ENCODE measurements at places on chromosomes 3 and 15. TPM values are rescaled to one million over a fixed set of nuclear protein-coding genes. Genes with fewer than 3 reads are reported as not detected.

DNA sequence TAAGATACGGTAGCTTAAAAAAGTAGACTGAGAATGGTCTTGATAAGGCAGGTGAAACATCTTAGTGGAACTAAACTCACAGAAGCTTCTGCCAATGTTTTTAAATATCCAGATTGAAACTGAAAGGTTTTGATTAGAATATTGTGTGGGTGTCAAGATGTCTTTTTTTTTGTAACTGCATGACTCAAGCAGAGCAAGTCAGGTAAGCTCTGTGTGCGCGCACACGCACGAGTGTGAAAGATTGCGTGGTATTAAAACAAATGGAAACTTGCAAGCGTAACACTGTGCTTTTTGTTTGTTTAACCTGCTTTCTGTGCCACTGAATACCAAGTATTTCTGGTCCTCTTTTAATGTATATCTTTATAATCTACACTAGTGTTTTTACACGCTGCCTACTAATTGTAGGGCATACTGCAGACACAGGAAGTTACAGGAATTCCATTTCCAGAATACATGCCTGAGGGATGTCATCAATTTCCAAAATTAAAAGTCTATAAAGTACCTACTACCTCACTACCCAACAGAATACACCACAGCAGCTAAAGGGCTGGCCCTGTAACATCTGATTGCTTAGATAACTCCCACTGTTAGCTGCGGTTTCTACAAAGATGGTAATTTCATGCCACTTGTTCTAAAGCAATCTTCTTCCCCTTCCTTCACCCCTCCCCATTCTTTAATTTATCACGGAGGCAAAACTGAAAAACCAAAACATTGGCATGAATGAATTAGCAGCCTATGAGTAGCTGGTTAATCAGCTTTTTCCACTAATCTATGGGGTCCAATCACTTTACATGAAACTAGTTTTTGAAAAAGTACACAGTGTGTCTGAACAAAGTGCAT, 472.8 kb downstream of the SHQ1 start:
- peaks cover 67% of the 10 kb centered on the region for H3K4me1 ChIP-seq
- no peaks in the 10 kb centered on the region for H3K27me3 ChIP-seq
- peak overlapping the region; percentile 63 for H3K4me3 ChIP-seq
- peaks cover 29% of the 10 kb centered on the region for H3K36me3 ChIP-seq

DNA sequence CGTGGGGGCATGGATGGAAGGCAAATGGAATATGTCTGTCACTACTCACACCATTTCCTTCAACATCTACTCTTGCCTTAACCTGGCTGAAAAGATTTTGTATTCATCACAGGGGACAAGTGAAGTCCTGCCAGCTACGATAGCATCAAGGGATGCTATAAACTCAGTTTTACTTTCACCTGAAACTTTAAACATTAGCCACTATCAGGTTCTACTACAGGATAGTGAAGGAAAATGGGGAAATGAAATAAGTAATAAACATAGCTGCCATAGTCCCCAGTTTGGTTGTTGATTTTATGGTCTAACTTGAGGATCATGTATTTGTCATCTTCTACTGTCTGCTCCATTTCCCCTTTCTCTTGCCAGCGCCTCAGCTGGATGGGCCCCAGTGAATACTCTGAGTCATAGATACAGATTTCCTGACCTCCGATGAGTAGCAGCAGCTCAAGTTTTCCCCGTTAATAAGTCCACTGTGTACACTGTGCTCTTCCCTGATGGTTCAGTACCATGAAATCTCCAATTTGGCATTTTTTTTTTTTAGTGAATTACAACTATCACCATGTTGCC, 338.2 kb upstream of the SLCO3A1 start:
- no peak for DNase-seq
- no peak overlapping the region for H3K27ac ChIP-seq
- H3K27me3 ChIP-seq: no peaks in the 10 kb centered on the region
- H3K4me1 ChIP-seq: peaks cover 4% of the 10 kb centered on the region
- no peaks in the 10 kb centered on the region for H3K36me3 ChIP-seq

Gene ACTC1
- total RNA-seq: not detected

- no peak overlapping the region for H3K4me3 ChIP-seq
- peaks cover 78% of the 10 kb centered on the region for H3K36me3 ChIP-seq
- no peak overlapping the region for H3K27ac ChIP-seq
Measured at GRCh38 chr3:112481302-112481721, 18.0 kb downstream of the BTLA start.

DNA sequence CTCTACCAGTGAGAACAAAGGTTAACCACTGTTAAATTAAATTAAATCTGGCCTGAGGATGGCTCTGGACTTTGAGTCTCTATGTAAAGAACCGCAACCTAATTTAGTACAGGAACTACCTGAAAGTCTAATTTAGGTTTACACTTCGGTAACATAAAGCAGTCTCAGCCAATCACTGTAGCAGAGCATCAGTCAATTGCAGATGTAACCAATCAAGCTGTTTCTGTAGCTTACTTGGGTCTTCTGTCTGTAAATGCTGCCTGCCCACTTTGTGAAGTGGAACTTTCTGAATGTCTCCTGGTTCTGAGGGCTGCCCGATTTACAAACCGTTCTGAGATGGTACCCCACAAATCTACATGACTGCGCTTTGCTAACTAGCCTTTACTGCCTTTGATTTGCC, 39.1 kb upstream of the RASGRP1 start:
- H3K4me1 ChIP-seq: peaks cover 5% of the 10 kb centered on the region
- H3K27ac ChIP-seq: no peak overlapping the region
- no peaks in the 10 kb centered on the region for H3K36me3 ChIP-seq
- no peaks in the 10 kb centered on the region for H3K27me3 ChIP-seq
- no peak overlapping the region for H3K4me3 ChIP-seq
- DNase-seq: no peak

GRCh38 chr15:23648920-23649515, 1.4 kb upstream of the MAGEL2 start:
- peak; percentile 18 for DNase-seq
- H3K27me3 ChIP-seq: peaks cover 8% of the 10 kb centered on the region
- H3K4me1 ChIP-seq: no peaks in the 10 kb centered on the region
- H3K4me3 ChIP-seq: no peak overlapping the region

Gene STRC
- 0.62 TPM for total RNA-seq

DNA sequence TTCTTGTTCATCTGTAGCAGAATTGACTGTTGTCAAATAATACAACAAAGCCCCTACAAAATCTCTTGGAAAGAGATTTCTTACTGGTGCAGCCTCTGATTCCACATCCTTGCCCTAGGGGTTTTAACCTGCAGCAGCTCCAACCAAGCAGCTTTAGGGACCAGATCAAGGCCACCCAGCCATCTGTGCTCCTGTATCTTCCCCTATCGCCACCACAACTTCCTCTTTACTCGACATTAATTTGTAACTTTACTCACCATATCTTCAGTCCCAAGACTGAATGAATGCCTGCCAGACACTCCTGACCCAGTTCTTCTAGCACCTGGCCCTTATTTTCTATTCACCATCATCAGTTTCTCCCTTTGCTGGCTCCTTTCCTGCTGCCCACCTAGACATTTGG, 156.6 kb upstream of the IL12A start:
- no peaks in the 10 kb centered on the region for H3K27me3 ChIP-seq
- DNase-seq: no peak
- no peak overlapping the region for H3K4me3 ChIP-seq
- no peak overlapping the region for H3K27ac ChIP-seq
- no peaks in the 10 kb centered on the region for H3K36me3 ChIP-seq
- H3K4me1 ChIP-seq: no peaks in the 10 kb centered on the region

Gene TNNC1
- total RNA-seq: 2.9 TPM

DNA sequence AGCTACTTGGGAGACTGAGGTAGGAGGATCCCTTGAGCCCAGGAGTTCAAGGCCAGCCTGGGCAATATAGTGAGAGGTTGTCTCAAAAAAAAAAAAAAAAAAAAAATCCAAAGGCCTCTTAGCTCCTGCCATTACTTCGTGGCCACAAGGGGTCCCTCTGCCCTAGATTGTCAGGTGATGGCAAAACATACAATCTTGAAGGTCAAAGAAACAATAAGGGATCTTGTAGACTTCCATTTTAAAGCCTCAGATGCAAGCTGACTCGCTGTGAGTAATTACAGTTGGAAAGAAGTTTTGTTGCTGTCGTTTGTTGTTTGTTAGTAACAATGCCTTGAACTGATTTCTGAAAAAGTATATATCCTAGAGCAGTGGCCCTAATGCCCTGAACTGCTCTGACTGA, 55.9 kb upstream of the PLCL2 start:
- H3K4me3 ChIP-seq: no peak overlapping the region
- no peaks in the 10 kb centered on the region for H3K27me3 ChIP-seq
- peaks cover 24% of the 10 kb centered on the region for H3K4me1 ChIP-seq
- peak; percentile 45 for DNase-seq

GRCh38 chr3:193813501-193813830, 220.5 kb downstream of the OPA1 start:
- H3K4me1 ChIP-seq: no peaks in the 10 kb centered on the region
- no peak overlapping the region for H3K27ac ChIP-seq
- H3K36me3 ChIP-seq: no peaks in the 10 kb centered on the region
- no peak for DNase-seq

Gene ILDR1
- total RNA-seq: not detected

GRCh38 chr3:69861556-69861955, 122.3 kb downstream of the MITF start:
- no peak for DNase-seq
- no peak overlapping the region for H3K4me3 ChIP-seq
- H3K4me1 ChIP-seq: no peaks in the 10 kb centered on the region
- no peak overlapping the region for H3K27ac ChIP-seq

Gene ARPC4
- 251 TPM for total RNA-seq

- DNase-seq: no peak
- H3K4me3 ChIP-seq: no peak overlapping the region
- peaks cover 9% of the 10 kb centered on the region for H3K27me3 ChIP-seq
- no peak overlapping the region for H3K27ac ChIP-seq
- no peaks in the 10 kb centered on the region for H3K4me1 ChIP-seq
Measured at GRCh38 chr3:126117786-126118185, 33.9 kb upstream of the SLC41A3 start.
